ENCODE measurements at places on chromosomes 5 and 9.

- DNase-seq = no peak
Observed at GRCh38 chr9:6644346-6645104, 1.0 kb downstream of the GLDC start.

- DNase-seq = no peak
Observed at GRCh38 chr5:144433140-144433822, 262.6 kb downstream of the KCTD16 start.

DNA sequence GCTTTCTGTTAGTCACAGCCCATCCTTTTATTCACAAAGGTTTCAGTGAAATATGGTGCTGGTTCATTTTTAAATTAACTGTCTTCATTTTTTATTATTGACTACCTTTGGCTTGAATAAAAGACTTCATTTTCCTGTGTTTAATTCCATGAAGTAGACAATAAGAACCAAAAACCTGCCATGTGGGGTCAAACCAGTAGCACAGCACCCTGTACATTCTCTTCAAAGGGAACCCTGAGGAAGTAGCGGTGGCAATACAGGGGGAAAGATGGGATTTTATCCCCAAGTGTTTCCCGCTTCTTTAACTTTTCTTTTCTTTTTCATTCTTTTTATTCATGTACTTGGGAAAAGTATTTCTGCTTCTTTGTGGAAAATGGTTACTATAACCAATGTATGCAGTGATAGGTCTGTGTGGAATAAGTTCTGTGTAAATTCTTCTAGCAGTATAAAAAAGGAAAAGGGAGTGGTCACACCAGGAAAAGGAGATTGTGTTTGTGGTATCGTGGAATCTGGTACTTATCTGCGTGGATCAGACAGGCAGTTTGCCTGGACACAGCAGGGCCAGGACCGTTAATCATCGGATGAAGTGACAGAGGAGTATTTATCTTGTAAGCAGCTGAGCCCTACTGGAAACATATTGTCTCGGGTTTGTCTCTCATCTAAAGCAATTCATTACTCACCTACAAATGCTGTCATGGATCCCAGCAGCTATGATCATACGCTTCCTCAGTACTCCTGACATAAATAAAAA is 94.2 kb downstream of the PPIC start:
- DNase-seq = no peak

GRCh38 chr9:125146247-125146646 is 2.9 kb upstream of the SCAI start:
- DNase-seq = no peak

GRCh38 chr5:149633476-149634350 is 52.4 kb downstream of the ARHGEF37 start:
- no peak for DNase-seq

DNA sequence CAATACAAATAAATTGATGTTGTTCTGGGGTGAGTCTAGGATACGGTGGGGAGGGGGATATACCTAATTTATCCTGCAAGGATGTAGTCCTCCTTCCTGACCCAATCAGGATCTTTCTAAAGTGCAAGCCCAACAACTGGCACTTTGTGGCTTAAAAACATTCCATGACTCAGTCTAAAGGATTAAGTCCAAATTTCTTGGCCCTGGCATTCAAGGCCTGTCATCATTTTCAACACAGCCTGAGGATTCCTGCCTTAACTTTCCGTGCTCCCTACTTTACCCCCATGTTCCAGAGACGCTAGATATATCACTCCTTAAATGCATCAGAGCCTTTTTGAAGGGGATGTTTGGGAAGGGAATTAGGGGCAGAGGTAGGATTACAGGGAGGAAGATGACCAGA is 1.0 kb downstream of the FAM221B start:
- DNase-seq = no peak

GRCh38 chr5:7376871-7377270 is 19.1 kb upstream of the ADCY2 start:
- no peak for DNase-seq

- DNase-seq = no peak
Observed at GRCh38 chr5:54049963-54050362, 260.4 kb downstream of the ARL15 start.

GRCh38 chr5:16574789-16575721 is 41.7 kb downstream of the RETREG1 start:
- DNase-seq = no peak

GRCh38 chr5:24141046-24141445 is 503.7 kb downstream of the CDH10 start:
- DNase-seq = no peak

DNA sequence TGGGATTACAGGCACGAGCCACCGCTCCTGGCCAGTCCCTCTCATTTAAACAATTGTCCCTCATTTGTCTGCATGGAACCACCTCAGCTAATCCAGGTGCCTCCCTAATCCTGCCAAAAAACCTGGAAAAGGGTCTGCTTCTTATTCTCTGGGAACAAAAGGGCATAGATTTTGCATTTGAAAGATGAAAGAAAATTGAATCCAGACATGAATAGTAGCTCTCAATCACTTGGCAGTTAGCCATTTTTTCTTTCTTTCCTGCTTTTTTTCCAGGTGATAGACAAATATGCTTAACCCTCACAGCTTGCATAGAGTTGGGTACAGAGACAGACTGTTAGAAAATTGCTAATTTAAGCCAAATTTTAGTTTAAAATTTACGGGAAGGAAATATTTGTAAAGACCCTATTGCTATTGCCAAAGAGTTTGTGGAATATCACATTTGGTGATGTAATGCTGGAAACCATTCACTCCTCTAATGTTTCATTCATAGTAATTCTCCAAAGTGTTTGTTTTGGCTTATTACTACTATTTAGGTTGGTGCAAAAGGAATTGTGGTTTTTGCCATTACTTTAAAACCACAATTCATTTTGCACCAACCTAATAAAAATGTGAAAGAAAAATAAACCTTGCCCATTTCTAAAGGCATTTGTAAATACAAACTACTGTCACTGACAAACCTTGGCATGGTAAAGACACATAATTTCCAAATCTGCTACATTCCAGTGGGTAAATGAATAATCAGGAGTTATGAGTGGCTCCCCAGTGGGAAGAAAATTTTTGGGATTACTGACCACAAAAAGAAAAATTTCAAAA is 80.5 kb upstream of the JAK2 start:
- no peak for DNase-seq

DNA sequence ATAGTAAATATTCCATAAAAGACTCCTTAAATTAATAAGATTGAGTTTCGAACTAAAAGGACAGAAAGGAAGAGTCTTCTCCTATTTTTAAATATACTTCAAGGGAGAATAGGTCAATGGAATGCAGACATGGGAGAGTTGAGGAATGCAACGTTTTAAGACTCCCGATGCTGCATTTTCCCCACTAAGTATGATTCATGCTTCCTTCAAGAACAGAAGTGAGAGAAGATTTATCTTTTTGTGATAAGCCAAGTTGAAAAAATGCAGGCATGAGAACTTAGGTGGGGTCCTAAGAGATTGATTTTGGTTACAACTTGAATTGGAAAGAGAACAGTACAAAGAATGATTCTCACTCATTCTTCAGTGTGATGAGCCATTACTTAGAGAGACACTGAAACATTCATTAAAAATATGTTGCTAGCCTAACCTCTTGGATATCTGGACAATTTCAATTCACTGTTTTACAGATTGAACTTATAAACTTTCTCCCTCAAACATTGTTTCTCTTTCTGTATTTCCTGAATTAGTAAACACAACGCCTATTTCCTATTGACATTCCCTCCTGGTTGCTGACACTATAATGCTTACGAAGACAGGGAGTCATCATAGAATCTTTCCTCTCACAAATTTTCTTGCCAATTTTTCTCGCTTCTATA is 1666.1 kb upstream of the WWC1 start:
- no peak for DNase-seq
